Activated CD8-positive, alpha-beta memory T cell treated with anti-CD3 and anti-CD28 coated beads, Interleukin-2, amount 50 U/mL, for 4 hours (primary cell): ENCODE measurements at places on chromosomes 11 and 22.
A peak's percentile ranks its signal among the peaks of the same experiment; 100 is the strongest.

DNA sequence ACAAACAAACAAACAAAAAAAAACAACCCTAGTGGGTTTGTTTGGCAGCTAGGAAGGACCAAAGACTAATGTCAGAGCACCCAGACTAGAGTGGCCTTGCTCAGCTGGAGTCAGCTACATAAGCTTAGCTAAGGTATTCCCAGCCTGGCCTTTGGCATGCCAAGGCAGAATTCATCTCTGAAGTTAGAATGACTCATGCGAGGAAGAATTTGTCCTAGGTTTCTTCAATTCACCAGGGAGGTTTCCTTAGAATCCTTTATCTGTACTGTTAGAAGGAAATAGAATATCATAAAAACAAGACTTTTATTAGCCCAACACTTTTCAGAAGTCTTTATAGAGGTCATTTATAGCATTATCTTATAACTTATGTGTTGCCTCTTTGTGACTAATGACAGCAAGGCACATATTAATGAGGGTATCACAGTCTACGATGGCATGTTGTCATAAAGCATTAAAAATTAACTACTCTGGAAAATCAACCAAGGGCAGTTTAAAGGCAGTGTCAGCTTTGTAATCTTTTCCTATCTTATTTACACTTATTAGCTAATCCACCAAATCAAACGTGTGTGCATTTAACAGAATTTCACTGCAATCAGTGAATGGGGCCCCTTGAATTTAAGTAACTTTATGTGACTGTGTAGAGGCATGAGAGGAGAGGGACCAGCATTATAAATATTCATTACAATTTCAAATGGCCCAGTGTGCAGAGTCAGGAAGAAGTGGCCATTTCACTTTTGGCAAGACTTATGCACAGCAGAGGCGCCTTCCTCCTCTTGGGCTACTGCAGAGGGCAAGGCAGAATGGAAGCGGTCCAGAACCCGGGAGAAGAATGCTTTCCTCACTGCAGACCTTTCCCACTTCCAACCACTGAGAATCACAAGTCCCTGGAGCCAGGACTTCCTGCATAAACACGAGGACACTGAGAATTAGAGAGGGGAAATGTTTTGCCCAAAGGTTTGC, 36.3 kb downstream of the SLC5A1 start:
- no peak for DNase-seq

- no peak for DNase-seq
These were observed 26.2 kb downstream of the DNHD1 start for GRCh38 chr11:6523253-6523652.

- no peak for DNase-seq
These were observed 30.5 kb downstream of the IFT27 start for GRCh38 chr22:36745301-36745995.

DNA sequence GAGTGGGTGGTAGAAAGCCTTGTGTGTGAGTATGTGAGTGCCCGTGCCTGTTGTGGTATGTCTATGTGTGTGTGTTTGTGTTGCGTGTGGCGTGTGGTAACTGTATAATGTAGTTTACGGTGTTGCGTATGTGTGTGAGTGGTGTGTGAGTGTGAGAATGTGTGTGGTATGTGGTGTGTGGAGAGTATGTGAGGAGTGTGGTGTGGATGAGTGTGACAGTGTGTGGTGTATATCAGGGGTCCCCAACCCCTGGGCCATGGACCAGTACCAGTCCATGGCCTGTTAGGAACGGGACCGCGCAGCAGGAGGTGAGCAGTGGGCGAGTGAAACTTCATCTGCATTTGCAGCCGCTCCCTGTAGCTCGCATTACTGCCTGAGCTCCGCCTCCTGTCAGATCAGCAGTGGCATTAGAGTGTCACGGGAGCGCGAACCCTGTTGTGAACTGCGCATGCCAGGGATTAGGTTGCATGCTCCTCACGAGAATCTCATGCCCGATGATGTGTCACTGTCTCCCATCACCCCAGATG, 5.7 kb downstream of the UPK3A start:
- DNase-seq: no peak

- no peak for DNase-seq
These were observed 17.7 kb upstream of the FNBP4 start for GRCh38 chr11:47784785-47785381.

GRCh38 chr22:46008836-46009596, 32.1 kb upstream of the WNT7B start:
- no peak for DNase-seq

- no peak for DNase-seq
These were observed 1232.5 kb upstream of the RAG2 start for GRCh38 chr11:37830529-37830928.

GRCh38 chr22:24428751-24429410, 1.5 kb downstream of the ADORA2A start:
- DNase-seq: no peak

DNA sequence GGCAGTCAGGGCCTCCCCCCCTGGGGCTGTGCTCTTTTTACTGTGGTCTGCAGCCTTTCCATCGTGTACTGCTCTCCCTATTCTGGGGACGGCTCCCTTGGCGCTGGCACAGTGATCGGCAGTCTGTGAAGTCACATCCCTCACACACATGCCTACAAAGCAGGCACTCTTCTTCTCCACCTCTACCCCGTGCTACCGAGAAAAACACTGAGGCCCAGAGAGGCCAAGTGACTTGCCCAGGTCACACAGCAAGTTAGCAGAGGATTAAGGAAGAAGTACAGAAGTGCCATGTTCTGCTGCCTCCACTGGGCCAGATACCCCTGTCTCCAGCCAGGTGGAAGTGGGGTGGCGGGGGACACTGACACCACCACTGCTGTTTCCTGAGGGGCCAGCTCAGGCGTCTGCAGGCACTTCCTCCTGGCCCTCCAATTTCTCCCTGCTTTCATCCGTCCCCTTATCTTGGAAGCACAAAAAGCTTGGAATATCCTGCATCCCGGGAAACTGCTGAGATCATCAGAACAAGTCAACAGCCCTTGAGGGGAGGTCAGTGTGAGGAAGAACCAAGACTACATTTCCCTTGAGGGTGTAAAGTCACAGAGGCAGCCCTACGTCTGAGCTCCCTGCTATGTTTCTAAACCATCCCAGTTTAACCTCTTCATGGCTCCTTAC, 30.2 kb upstream of the KLHL35 start:
- no peak for DNase-seq

DNA sequence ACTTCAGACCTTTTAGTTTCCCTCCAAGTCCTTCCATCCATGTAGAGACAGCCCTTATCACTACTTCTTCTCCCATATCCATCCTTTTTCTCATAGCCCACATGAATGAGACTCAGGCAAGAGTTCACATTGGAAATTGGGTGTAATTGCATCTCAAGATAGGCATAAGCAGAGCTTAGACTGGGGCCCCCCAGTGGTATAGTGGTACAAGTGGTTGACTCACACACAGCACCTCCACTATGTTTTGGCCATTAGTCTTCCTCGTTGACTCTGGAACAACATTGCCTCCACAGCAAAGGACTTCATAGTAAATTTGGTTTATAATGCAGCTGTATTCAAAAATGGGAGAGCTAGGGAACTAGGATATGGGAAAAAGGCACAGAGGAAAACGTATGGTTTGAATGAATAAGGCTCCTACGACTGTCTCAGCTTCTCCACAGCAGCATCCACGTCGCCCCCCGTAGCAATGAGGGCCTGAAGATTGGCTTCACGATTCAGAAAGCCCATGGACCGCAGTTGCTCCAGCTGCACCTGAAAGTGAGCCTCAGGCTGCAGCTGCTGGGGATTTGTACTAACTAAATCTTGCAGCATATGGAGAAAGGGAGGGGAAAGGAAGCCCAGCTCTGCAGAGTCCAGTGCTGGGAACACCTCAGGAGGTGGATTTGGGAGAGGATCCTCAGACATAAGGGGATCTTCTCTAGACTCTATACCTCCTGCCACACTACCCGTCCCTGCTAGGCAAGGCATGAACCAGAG, 2.4 kb downstream of the UBQLN3 start:
- DNase-seq: no peak

DNA sequence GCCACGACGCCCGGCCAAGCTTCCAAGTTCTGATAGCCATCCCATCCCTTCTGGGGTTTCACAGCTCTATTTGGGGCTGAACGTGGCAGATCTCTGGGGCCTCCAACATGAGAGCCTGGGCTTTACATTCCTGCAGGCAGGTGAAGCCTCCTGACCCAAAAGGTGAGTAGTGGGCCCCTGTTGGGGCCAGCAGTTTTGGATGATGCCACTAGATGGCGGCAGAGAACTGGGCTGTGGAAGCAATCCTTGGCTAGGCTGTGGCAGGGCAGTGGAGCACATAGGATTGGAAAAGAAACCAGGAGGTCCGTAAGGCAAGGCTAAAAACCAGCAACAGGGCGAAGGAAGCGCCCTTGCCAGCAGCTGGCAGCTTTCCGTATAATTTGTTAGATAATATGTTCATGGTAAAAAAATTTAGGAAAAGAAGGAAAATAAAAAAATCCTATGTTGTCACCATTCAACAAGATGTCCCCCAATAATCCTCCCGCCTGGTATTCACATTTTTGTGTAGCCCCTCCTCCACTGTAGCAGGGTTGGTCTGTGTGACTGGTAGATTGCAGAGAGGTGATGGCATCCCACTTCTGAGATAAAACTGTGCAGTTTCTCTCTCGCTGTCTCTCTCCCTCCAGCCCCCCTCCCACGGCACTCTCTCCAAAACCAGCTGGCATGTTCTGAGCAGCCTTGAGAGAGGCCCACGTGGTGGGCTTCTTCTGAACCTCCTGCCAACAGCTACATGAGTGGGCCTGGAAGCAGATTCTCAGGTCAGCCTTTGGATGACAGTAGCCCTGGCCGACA, 43.6 kb upstream of the OR4B1 start:
- DNase-seq: peak; percentile 62

DNA sequence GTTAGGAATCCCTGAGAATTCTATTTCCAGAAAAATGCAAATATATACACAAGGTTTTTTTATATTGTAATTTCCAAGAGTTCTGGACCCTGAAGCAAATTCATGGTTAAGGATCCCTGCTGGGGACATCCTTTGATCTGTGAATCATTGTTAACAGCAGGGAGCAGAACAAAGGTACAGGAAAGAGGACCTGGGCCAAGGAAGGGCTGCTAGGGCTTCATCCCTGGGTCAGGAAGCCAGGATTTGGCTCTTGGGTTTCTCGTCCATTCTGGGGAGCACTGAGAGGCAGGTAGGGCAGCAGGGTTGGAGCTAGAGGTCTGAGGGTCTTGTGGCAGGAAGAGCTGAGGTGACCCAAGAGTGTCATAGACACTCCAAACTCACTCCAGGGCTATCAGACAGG, 10.2 kb upstream of the OAF start:
- DNase-seq: no peak

- no peak for DNase-seq
These were observed 149.1 kb downstream of the DSCAML1 start for GRCh38 chr11:117647872-117648271.

DNA sequence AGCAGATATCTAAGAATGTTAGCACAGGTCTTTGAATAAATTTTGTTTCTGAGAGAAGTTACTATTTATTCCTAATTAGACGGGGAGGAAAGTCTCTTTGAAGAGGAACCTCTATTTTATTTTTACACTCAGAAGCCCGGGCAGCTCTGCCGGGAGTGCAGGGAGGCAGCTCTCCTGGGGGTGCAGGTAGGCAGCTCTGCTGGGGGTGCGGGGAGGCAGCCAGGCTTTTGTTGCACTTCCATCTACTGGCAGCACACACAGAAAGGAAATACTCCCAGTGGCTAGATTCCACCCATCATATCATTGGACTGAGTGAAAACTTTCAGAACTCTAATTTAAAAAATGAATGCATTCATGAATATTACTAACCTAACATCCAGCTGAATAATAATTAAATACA, 24.6 kb downstream of the OR10A6 start:
- no peak for DNase-seq

DNA sequence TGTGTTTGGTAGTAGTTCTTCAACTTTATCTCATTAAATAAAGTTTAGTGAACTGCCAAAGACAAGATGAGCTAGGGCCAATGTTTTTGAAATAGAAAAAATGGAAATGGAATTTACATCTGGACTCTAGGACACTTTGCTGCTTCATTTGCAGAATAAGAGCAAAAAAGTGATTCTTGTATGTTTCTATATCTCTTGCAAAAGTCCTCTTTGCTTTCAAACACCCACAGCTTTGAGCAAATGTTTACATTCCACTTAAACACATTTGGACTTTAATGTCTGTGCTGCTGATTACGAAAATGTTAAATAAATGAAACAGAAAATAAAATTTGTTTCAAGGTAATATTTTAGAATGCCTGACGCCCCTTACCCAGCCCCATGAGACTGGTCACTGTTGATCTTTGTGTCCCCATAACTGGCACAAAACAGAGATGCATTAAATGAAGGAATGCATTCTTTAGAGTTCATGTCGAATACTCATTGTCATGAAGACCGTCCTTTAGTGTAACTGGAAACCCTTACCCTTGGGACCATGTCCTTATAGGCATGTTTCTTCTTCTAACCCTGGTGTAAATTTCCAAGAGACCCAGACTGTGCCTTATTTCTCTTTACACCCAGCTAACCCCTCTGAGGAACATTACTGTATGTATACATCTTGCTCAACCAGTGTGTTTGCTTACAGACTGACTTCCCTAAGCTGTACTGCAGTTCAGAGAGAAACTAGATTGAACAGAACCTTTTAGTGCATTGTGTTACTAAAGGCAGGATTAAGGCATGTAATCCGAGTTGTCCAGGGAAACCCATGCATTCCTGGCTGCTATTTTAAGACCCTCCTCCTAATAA, 199.7 kb downstream of the NAV2 start:
- DNase-seq: no peak

DNA sequence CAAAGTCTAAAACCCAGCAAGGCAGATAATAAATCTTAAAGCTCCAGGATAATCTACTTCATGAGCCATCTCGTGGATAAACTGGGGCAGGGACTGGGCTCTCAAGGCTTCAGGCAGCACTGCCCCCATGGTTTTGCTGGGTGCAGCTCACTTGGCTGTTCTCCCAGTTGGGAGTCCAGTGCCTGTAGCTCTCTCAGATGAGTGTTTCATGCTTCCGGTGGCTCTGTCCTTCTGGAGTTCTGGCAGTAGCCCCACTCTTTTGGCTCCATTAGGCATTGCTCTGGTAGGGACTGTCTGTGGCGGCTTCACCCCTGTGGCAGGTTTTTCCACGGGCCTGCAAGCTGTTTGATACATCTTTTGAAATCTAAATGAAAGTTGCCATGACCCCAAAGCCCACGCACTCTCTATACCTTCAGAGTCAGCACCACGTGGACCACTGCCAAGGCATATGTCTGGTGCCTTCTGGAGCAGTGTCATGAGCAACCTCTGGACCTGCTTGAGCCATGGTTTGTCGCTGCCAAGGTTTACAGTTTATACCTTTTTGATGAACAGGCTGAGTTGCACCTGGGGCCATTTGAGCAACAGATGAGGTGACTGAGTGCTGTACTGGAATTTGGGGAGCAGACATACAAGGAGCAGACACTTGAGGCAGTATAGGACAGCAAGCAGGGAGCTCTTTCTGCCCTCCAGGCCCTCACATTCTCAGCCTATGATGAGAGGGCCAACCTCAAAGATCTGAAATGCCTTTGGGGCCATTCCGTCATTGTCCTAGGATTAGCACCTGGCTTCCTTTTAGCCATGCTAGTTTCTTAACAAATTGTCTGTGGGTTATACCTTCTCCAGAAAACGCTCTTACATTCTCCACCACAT, 48.6 kb downstream of the MTNR1B start:
- DNase-seq: no peak
